ENCODE measurements at places on chromosomes 7 and 10. TPM values are rescaled to one million over a fixed set of nuclear protein-coding genes. Genes with fewer than 3 reads are reported as not detected.

ZP3 gene
- total RNA-seq = 17.5 TPM

ZNF467 gene
- total RNA-seq = 24.5 TPM

JCAD gene
- 27.1 TPM for total RNA-seq

PHKG1 gene
- 0.91 TPM for total RNA-seq

STAG3 gene
- 3.7 TPM for total RNA-seq

TAS2R41 gene
- total RNA-seq = not detected
